ENCODE measurements at places on chromosomes 7 and 10. TPM values are rescaled to one million over a fixed set of nuclear protein-coding genes. Genes with fewer than 3 reads are reported as not detected.

SP8 gene
- not detected for total RNA-seq

NPY gene
- total RNA-seq = not detected

NUDT13 gene
- 1.8 TPM for total RNA-seq

NOS3 gene
- 4.6 TPM for total RNA-seq

PILRA gene
- 0.27 TPM for total RNA-seq

NPM3 gene
- 70.9 TPM for total RNA-seq

MLXIPL gene
- 2.0 TPM for total RNA-seq

ZNF736 gene
- total RNA-seq = 12.0 TPM

ABCB4 gene
- not detected for total RNA-seq

VSIR gene
- 20.6 TPM for total RNA-seq

CD36 gene
- total RNA-seq = 561 TPM

RBP3 gene
- not detected for total RNA-seq

TFPI2 gene
- 97.3 TPM for total RNA-seq

IFIT2 gene
- total RNA-seq = 30.7 TPM

GPAM gene
- 8.6 TPM for total RNA-seq

DNA sequence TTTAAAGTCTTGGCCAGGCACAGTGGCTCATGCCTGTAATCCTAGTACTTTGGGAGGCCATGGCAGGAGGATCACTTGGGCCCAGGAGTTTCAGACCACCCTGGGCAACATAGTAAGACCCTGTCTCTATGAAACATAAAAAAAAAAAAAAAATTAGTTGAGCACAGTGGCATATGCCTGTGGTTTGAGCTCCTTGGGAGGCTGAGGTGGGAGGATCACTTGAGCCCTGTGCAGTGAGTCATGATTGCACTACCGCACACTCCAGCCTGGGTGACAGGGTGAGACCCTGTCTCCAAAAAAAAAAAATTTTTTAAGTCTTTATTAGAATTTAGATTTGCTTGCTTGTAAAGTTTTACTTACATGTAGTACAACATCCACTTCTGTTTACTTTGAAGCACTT, 14.0 kb downstream of the WNT2 start:
- no peak for DNase-seq

DNA sequence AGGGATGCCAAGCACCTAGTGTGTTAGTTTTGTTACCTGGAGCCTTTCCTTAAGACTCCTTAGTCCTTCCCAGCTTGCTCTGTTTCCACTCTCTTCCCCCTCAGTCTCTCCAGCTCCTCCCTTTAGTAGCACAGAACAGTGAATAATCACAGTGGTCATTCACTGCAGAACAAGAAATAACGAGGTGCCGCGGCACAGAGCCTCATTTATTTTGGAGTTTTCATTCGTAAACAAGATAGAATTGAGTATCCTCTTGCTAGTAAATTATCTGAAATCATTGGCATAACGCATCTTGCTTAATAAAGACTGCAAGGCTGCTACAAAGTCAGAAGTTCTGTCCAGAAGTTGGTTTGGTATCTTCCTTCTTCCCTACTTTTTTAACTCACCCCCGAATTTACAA, 129.3 kb upstream of the LANCL2 start:
- DNase-seq = no peak

GRCh38 chr10:119651514-119652360, 557 bp downstream of the BAG3 start:
- DNase-seq = no peak

- DNase-seq = peak; percentile 82
Measured at GRCh38 chr7:90958647-90959046, 305.6 kb upstream of the FZD1 start.

DNA sequence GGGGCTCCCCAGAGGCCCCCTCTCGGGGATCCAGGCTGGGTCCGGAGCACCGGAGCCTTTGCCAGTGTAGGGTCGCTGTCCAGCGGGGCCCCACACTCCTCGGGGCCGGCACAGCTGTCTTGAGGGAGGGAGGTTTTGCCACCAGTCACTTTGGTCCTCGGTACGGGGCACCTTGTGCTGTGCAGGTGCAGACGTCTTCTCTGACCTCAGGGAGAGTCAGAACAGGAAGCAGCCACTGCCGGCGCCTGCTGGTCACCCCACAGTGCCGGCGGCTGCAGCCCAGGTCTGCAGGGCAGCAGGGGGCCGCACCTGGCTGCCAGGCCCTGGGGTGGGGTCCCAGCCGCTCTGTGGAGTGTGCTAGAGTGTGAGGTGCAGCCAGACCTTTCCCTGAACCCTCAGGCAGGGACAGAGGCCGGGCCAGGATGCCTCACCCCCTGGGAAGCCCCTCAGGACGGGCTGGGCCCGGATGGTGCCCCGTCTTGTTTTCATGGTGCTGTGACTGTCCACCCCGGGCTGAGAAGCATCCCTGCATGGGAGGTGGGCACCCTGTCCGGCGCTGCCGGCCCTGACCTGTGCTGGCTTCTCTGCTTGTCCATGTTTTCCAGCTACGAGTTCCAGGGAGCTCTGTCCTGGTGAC, 8.2 kb downstream of the MAFK start:
- no peak for DNase-seq

- DNase-seq = peak; percentile 75
Measured at GRCh38 chr10:32237644-32238345, 109.2 kb downstream of the EPC1 start.

GRCh38 chr7:88826222-88826621, 30.7 kb upstream of the TEX47 start:
- DNase-seq = no peak

- peak; percentile 86 for DNase-seq
Measured at GRCh38 chr10:33252794-33253203, 81.7 kb downstream of the NRP1 start.

DNA sequence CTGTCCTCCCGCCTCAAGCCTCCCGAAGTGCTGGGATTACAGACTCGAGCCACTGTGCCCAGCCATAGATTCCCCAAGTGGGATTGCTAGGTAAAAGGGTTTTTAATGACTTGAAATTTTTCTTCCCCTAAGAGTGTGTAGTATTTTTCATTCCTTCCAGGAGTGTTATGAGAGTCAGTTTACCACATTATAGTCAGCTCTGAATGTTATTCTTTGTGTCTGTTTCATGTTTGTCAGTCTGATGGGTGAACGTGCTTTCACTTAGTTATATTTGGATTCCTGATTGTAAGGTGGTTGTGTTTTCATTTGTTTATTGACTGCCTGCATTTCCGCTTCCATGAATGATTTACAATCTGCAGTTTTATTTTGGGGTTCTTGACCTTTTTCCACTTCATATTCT, 6.3 kb downstream of the ZNF212 start:
- DNase-seq = no peak

DNA sequence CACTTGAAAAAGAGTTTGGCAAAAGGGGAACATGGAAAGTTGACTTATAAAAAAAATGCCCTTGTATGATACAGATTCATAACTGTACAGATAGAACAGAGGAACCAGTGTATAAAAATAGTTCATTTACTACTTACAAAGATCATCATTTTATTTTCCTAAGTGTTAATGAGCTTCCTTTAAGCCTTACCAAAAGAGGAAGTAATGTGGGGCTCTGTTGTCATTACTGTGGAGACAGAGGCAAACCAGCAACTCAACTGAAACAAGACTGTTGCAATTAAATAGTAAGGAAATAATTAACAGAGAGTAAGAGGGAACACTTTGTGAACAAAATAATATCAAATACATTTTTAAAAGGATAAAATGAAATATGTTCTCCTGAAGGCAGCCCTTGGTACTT, 526.2 kb upstream of the ADARB2 start:
- no peak for DNase-seq

DNA sequence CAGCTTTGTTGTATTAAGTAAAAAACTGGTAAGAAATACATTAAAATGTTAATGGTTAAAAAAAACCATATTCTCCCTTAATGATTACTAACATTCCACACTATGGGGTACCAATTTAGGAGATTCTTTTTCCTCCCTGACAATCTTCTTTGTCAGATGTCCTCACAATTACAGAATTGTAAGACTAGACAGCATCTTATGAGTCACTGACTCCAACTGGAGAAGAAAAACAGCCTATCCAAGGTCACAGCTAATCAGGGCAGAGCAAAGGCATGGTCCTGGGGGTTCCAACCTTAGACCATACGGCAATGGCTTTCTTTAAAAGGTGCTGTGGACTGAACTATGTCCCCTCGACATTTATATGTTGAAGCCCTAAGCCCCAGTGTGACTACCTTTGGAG, 127.6 kb downstream of the DLG5 start:
- no peak for DNase-seq

- no peak for DNase-seq
Measured at GRCh38 chr7:144384555-144385245, 18.8 kb downstream of the NOBOX start.

GRCh38 chr7:137507096-137507495, 163.6 kb upstream of the PTN start:
- DNase-seq = peak; percentile 34

- no peak for DNase-seq
Measured at GRCh38 chr7:151122796-151123157, 36.5 kb downstream of the AGAP3 start.

DNA sequence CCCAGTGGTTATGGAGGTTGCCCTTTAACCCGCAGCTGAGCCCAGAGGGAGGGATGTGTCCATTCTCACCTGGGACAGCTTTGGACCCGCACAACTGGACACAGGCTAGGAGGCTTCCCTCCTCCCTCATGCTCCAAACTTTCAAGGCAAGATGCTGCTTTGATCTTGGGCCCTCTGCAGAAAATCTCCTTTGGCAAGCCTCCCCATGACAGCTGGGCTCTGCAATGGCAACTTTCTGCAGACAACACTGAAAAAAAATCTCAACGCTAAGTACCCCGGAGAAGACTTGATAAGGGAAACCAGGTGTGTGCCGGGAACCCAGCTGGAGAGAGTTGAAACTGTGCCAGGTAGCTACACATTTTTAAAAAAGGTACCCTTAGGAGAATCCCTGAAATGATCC, 610.1 kb downstream of the LRMDA start:
- no peak for DNase-seq

- DNase-seq = no peak
Measured at GRCh38 chr10:104966563-104967297, 325.6 kb downstream of the SORCS3 start.

- DNase-seq = no peak
Measured at GRCh38 chr7:49125246-49125645, 200.9 kb downstream of the CDC14C start.

DNA sequence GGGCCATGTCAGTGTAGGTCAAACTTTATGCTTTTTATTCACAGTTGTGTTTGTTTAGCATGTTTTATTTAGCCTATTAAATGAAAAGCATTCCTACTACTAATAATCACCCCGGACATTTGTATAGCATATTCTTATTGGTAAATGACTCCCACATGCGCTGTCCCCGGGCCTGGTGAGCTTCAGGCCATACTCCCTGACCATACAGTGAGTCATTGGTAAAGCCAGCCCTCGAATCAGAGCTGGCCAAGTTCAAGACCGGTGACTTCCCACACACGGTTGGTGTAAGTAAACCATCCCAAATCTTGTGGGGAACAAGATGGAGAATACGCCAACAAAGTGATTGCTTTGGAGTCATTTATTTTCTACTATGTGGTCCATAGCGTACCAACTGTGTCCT, 238.7 kb upstream of the TCF7L2 start:
- peak; percentile 31 for DNase-seq

GRCh38 chr7:152872061-152872744, 112.7 kb downstream of the ACTR3B start:
- DNase-seq = no peak

DNA sequence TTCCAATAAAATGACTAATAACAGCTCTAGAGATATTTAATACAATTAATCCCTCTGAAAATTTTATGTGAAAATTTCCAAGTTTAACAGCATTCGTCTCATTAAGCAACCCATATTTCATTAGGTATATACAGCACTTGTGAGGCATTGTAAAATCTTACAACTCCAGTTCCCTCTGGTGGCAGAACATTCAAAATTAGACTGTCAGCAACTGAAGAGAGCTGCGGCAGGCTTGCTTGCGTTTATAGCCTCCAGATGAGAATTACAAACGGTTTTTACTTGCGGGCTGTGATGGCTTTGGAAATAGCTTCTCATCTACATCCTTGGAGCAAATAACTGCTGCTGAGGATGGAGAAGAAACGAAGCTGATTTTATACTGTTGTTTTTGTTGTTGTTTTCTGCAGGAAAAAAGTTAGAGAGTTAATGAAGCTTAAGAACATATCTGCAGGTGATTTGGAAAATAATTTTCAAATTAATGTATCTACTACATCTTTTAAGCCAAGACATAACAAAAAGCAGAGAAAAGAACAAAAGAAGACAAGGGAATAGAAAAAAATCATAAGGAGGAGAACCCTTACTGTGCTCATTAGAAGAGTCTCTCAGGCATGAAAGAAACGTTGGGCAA, 171.3 kb downstream of the MAGI2 start:
- DNase-seq = peak; percentile 84

GRCh38 chr10:58721601-58722281, 209.1 kb downstream of the BICC1 start:
- DNase-seq = peak; percentile 66

DNA sequence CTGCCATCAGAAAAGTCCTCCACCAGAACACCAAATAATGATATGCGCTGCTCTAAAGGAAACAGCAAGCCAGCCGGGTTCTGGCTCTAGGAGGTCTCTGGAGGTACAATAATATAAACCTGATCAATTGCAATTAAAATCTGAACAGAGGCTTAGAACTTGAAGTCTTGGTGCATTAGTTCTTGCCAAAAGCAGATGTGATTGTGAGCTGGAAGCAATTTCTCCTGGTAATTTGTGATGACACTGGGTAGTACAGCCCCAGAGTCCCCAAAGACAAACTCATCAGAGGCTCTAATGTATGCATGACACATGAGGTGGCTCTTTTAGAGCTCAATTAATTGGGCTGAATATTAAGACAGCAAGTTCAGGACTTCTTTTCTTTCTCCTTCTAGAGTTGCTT, 3.3 kb downstream of the ETV1 start:
- no peak for DNase-seq

DNA sequence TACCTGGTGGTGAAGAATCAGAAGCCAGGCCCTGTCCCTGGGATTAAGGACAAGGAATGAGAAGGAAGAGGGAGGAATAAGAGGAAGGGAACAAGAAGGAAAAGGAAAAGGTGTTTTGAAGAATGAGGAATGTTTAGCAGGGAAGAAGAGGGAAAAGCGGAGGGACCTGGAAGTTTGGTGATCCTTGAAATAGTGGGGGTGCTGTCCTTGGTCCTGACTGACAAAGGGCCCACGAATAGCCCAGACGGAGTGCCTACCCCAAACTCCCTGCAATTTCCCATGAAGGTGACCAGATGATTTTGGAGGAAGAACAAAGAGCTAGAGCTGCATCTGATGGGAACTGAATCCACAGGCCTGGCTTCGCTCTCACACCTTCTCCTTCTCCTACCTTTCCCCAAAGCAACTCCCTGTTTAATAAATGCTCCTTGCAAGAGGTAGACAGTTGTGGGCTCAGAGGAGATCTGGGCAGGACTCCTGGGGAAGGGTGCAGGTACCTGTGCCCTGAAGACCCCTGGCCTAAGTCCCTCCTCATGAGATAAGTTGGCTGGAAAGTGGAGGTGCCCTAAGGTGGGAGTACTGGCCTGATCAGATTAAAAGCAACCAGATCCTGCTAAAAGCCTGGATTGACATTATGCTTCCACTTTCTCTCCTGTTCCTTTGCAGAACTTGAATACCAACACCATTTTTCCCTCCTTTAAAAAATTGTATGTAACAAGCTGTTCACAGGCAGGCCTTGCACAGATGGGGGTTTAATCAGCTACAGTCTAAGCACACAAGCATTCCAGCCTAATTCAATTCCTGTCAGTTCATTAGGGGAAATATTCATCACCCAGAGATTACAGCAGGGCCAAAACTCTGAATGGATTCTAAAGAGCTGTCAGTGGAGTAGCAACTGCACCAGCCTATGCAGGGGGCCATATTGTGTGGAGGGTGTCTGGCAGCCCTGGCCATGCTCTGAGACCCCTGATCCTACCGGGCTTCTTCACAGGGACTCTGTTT, 19.4 kb downstream of the KAZALD1 start:
- DNase-seq = peak; percentile 50

Data from fibroblast of the aortic adventitia (primary cell).